Thyroid gland (tissue), 4 donors: ENCODE measurements at places on chromosomes 2 and 18.

DNA sequence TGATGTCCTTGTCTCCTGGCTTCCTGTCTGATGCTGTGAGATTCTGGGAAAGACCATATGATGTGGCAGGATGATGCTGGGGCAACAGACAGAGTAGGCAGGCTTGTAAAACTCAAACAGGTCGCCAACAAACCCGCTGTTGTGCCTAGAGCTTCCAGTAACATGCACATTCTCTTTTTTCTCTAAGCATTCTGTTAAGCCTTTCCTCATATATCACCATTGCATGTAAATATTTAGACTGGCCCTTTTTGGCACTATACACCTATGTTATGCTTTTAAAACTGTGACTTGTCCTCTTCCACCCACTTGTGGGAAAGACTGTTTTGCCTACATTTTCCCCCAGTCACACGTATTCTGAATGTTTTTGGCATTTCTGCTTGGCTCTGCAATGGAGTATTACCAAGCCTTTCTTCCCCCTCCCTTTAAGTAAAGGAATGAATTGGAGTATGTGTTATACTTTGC, 250.4 kb upstream of the TANK start:
- no peak for DNase-seq

- no peak for DNase-seq
These were observed 359.2 kb upstream of the RND3 start for GRCh38 chr2:150846691-150847090.

DNA sequence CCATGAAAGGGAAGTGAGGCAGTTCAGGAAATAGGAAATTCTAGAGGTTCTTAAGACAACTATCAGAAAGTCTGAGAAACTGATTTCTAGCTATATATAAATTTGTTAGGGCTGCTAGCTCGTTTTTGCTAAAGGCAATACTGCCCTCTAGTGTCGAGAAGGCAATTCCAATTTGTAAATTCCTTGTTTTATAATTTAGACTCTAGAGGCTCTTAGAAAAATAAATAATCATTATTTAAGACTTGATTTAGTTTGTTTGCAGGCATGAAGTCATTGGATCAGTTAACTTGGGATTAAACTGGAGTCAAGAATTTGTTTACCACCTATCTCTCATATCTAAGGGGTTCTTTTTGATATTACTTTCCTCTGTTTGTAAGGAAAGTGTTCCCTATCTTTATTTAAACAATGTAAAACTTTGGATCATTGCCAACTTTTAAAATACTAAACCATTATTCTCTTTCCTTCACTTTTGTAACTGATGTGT, 66.2 kb downstream of the ACVR2A start:
- peak; percentile 23 for DNase-seq

DNA sequence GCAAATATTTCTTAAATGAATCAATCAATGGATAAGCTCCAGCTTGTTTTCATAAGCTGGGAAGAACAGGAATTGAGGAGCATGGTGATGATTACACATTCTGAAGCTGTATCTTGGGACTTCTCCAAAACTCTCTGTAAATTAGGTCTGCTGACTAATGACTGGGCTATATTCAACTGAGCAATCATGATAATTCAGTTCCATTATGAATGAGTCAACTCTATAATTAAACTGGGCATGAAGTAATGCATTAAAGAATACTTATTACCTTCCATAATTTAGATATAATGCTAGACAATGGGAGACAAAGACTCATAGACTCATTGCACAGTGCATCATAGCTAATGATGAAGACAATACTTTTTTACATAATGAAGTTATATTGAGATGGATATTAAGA, 207.4 kb downstream of the CBLN2 start:
- DNase-seq = no peak

DNA sequence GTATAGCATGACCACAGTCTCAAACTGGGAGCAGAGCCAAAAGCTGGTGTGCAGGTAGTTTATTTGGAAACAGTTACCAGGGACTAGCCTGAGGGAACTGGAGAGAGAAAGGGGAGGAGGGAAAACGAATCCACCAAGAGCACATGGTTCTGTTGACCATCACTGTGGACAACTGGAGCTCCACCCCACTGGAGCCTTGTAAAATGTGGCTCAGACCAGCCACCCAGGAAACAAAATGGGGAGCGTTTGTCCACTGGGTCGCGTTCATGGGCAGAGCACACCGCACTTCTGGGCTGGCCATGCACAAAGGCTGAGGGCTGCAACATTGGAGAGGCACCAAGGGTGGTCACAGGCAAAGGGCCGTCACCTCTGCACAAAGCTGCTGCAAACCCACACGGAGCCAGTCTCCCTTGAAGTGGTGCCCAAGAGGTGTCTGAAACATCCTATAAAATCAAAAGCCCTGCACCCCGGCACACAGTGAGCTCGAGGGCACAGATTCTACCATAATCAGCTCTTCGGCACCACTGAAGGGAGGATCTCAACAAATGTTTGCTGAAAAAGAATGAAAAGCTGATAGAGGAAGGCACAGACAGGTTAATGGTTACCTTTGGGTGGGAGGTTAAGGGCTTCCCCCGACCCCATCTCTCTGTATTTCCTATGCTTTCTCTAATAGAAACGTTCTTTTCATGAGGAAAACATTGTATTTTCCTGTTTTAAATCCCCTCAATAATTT, 192.9 kb downstream of the INHBB start:
- no peak for DNase-seq

DNA sequence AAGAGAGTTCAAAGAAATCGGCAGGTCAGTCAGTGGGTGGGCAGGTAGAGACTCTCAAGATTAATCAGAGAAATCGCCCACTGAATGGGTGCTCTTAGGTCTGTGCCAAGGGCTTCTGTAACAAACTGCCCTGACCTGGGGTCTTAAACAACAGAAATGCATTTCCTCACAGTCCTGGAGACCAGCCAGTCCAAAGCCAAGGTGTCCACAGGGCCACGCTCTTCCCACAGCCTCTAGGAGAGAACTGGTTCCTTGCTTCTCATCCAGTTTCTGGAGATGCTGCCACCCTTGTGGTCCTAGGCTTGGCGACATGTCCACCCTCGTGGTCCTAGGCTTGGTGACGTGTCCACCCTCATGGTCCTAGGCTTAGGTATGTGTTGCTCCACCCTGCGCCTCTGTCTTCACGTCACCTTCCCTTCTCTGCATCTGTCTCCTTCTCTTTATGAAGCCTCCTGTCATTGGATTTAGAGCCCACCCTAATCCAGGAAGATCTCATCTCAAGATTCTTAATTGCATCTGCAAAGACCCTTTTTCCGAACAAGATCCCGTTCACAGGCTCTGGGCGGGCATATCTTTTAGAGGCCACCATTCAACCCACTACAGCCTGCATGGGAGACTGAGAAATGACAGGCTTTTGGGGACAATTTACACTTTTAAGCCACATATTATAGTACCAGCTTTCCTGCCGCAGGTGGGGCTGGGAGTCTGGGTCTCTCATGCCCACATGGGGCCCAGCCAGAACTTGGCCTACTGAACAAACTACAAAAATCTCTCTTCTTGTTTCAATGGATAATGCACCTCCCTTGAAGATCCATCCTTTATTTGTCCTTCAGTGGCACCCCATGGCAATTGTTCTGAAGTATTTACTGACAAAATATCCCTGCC, 161.3 kb downstream of the ASB1 start:
- no peak for DNase-seq
